IPS DF 19.7 (cell line): ENCODE measurements at places on chromosomes 6 and 20.

- no peak for DNase-seq
Observed at GRCh38 chr6:4844108-4844507, 67.9 kb downstream of the CDYL start.

- no peak for DNase-seq
Observed at GRCh38 chr20:52181766-52182165, 9.8 kb downstream of the ZFP64 start.

DNA sequence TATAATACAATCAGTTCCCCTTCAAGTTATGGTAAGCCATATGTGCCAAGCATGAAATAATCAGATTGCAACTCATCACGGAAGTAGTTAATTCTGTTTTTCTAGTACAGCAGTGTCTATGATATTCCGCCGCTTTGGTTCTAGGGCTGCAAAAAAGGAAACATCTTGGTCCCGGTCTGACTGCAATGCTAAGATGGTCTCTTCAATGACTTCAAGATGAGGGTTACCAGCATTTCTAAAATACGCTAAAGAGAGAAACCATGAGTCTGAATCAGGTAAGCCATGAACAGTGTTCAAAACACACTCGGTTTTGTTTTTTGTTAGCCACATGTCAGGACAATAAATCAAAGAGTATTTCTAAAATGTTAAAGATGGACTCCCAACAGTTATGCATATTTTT, 3.2 kb upstream of the ANKRD60 start:
- DNase-seq: no peak

DNA sequence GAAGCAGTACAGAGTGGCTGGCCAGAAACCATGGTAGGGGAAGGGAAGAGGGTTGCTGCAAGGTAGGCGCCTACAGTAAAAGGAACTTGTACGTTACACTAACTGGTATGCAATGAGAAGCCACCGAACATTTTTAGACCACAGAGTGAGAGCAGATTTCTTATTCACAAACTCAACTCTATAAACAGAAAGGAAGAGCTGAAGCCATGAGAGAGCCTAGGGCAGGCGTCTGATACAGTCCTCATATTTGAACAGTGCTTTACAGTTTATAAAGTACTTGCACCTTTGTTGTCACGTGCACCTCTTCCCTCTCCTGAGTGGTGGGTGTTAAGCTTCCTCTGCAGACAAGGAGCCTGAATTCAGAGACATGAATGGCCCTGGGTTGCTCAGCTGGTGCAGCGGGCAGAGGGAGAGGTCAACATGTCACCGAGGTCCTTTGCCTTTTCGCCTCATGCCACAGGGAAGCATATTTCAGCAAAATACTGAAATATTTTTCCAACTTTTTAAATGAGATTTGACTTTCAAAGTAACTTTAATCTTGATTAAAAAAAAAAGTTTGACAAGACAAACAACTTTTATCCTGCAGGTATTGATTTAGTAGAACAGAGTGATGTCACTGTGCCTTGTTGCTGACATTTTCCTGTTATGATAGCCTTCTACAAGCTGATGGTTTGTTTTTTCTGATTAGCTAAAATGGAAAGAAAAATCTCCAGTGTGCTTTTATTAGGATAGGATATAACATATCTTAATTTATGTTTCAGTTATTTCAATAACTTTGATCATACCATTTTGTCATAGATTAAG, 23.8 kb downstream of the UST start:
- DNase-seq: no peak

DNA sequence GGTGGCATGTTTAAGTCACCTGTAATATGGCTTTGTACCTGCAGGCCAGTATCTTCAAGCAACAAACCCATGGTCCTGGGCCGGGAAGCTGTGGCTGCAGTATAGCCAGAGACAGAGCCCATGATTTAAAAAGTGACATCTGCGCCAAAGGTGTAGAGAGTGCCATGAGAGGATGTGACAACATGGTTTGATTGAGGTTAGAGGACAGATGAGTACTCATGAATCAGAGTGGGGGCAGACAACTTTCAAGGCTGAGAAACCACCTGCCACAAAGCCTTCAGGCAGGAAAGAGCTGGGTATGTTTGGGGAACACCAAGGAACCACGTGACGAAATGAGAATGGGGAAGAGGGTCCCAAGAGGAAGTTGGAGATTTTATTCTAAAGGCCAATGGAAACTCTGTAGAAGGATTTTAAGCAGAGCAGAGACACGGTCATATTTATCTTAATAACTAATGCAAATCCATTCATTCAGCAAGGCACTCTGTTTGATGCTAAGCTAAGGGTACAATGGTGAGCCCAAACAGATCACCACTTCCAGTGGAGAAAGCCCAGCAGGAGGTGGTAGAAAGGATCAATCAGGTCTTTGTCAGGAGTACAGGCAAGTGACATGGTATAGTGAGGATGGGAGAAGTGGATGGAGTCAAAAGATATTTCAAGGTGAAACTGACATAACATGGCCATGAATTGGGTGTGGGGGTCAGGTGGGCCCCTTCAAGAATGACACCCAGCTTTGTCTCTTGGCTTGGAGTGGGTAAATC, 3.4 kb upstream of the MICAL1 start:
- no peak for DNase-seq

DNA sequence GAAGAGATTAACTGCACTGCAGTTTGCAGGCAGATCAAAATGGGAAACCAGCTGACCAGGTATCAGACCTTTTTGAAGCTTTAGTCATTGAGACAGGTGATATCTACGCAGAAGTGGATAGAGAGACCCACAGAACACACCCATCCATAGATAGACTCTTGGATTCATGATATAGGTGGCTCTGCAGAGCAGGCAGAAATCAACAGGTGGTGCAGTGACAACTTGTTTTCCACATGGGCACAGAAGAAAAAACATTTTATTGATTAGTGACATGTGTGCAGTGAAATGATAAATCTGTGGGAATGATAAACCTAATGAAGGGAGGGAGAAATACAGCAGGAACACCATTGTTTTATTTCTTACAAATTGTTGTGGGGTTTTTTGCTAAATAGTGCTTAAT, 45.2 kb downstream of the NUDT3 start:
- DNase-seq: no peak

- DNase-seq: no peak
Observed at GRCh38 chr20:1468117-1468624, 1.5 kb upstream of the NSFL1C start.

DNA sequence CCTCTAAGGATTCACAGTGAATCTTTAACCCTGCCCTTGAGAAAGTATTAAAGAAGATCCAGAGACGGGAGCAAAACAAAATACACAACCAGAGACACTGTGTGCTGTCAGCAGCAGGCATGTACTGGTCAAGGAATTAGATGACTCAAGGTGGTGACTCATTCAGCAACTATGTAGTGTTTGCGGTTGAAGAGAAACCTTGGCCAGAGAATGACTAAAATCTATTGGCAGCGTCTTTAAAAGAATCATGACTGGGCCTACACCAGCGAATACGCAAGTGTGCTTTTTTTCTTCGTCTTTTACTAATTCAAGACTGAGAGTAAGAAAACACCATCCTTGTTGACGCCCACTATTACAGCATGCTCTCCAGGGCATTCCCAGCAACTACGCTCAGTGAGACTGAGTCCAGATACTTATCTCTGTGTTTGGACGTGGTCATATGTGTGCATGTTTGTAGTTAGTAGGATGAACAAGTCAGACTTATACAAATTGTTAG, 72.4 kb upstream of the BACH2 start:
- DNase-seq: peak; percentile 93

DNA sequence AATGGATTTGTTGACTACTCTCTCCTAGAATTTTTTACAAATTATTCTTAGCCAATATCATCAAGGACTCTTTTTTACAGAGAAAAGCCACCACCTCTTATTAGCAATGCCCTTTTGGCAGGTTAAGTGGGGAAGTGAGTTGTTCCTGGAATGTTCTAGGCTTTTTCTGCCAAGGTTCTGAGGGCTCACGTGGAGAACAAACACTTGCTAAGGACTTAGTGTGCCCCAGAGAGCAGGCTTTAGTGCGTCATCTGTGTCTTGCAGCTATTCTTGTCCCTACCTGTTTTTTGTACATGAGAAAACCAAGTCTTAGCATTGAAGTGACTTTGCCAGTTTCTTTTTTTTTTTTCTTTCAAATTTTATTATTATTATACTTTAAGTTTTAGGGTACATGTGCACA, 33.5 kb downstream of the CFAP61 start:
- DNase-seq: no peak

DNA sequence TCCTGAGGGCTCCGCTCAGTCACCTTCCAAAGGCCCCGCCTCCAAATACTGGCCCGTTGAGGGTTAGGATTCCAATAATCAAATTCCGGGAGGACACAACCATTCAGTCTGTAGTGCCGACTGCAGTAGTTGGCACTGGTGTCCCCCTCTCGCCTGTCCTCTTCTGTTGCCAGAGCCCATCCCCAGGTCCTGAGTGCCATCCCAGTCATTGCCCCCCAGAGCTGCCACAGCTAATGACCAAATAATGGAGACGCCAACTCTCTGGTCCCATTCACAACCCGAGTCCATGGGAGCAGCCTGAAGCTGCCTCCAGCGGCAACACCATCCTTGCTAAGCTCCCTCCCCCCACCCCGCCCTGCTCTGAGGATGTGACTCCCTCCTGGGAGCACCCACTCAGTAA, 115.9 kb downstream of the JPH2 start:
- DNase-seq: no peak

- peak; percentile 23 for DNase-seq
Observed at GRCh38 chr20:5100684-5101347, 18.9 kb downstream of the PCNA start.
